ENCODE measurements at places on chromosomes 16 and 17. TPM values are rescaled to one million over a fixed set of nuclear protein-coding genes. Genes with fewer than 3 reads are reported as not detected.
A peak's percentile ranks its signal among the peaks of the same experiment; 100 is the strongest.

AMZ2 gene
- 59.6 TPM for total RNA-seq

DNA sequence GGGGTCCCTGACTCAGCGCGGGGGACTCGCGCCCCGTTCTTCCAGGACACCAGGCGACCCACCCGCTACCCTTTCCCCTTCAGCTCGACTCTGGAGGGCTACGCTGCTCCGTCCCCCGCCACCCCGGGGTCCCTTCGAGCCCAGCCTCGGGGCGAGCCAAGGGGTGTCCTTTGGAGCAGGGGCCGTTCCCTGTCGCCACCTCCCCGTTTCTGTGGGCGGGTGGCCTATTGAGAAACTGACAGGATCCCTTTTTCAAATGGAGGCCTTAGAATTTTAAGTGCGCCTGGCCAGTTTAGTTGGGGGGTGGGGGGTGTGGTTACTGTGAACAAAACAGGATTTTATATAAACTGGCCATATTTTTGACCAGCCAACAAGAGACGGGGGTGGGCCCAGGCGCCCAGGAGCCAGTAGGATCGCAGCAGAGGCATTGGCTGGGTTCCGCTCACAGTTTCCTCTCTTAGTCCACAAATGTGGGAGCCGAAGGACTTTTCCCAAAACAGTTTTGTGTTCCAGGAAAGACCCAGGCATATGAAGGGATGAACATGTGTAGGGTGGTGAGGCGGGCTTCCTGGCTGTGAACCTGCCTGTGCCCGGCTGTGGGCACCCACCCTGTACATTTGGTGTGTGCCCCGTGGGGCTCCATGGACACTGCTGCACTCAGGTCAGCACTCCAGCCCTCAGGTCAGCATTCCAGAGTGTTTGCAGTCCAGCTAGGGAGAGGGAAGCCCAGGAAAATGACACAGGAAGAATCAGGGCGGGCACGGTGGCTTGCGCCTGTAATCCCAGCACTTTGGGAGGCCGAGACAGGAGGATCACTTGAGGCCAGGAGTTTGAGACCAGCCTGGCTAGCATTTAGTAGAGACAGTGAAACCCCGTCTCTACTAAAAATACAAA lies 722 bp upstream of the TIMP2 start:
- no peak for DNase-seq

GRCh38 chr16:66144641-66145040 lies 221.8 kb upstream of the CDH5 start:
- DNase-seq: no peak

DNA sequence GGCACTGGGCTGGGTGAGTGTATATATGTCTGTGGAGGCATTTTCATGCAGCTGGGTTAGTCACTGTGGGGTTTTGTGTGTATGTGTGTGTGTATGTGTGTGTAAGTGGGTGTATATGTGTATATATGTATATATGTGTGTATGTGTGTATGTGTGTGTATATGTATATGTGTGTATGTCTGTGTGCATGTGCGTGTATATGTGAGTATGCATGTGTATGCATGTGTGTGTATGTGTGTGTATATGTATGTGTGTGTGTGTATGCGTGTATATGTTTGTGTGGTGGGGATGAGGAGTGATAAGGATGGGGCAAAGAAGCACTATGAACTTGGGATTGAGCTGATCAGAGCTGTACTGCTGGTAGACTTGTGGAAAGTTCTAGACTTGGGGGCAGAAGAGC lies 29.0 kb upstream of the PLLP start:
- DNase-seq: no peak

GRCh38 chr17:56674401-56674925 lies 81.0 kb downstream of the NOG start:
- no peak for DNase-seq

DNA sequence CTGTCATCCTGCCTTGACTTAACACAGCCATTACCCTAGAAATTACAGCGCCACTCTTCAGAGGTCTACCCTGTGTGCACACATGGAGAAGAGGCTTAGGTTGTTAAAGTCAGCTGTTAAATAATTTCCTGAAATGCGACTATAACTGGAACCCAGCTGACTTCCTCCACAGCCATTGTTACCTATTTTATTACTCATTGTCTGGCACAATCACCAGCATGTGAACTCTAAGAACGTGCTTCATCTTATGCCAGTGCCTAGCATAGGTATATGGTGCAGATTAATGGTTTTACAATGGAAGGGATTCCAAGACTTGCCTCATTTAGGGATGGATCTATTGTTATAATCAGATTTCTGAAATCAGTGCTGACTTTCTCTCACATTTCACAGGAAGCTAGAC lies 11.9 kb downstream of the RDM1 start:
- DNase-seq: no peak

KRT31 gene
- total RNA-seq: not detected

- DNase-seq: no peak
These were observed 29.9 kb upstream of the LHX1 start for GRCh38 chr17:36907407-36907806.

- no peak for DNase-seq
These were observed 39.9 kb upstream of the BCO1 start for GRCh38 chr16:81198635-81199034.

MFSD6L gene
- not detected for total RNA-seq

NPIPA3 gene
- 3.7 TPM for total RNA-seq

DNA sequence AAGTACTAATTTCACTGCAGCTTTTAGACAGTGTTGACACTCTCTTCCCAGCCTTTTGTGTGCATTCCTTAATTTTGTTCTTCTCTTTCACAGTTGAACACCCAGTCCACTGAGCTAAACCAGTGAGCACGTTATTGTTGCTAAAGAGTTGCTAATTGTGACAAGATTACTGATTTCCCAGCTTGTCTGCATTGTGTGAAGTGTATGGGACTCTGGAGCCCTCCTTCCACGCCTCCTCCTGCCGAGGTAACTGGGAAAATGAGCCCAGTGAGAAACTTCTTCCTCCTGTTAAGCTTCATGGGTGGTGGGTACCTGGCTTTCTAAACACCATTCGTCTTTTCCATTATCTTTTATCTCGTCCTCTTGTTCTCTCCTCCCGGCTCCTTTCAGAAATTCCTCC lies 29.8 kb upstream of the DNAH17 start:
- no peak for DNase-seq

FCSK gene
- total RNA-seq: 16.9 TPM

DNAJA2 gene
- total RNA-seq: 49.4 TPM

- no peak for DNase-seq
These were observed 8.8 kb downstream of the SPIRE2 start for GRCh38 chr16:89837014-89837546.

OTOA gene
- not detected for total RNA-seq

GRCh38 chr17:50466371-50467113 lies 2.1 kb downstream of the CHAD start:
- no peak for DNase-seq

DNA sequence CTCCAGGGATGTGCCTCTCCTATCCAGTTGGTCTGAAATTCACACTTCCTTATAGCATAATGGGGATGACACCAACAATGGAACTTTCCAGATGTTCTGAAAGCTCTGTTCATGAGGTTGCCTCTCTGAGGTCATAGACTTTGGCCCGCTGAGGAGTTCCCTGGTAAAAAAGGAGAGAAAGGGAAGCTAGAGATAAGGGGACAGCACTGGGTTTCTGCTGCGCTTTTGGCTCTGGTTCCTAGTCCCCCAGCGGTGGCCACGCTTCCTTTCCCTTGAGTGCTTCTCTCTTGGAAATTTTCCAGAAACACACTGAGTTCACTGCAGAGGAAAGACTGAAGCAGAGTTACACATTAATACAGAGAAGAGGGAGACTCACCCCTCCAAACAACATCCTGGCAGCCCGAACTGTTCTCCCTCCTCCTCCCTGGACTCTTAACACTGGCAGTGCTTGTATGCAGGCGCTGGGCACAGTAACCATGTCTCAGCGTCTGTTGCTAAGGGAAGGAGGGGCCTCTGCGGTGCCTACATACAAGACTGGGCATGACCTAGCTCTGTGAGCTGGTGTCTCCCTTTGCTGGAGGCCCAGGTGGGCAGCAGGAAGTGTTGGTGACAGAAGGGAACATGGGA lies at the start of gene DNAH3:
TSS of gene DNAH3 (minus strand) at position 472 of the 627 bp plus-strand sequence. CDS start 527 bp downstream, outside the sequence.
- no peak for DNase-seq

GRCh38 chr17:45371414-45372324 lies 54.8 kb upstream of the MAP3K14 start:
- peak; percentile 54 for DNase-seq

HAP1 gene
- 11.6 TPM for total RNA-seq

VPS25 gene
- total RNA-seq: 37.7 TPM

KRT33A gene
- total RNA-seq: not detected

- DNase-seq: peak; percentile 66
These were observed 48.9 kb downstream of the VMP1 start for GRCh38 chr17:59756236-59756818.

DNA sequence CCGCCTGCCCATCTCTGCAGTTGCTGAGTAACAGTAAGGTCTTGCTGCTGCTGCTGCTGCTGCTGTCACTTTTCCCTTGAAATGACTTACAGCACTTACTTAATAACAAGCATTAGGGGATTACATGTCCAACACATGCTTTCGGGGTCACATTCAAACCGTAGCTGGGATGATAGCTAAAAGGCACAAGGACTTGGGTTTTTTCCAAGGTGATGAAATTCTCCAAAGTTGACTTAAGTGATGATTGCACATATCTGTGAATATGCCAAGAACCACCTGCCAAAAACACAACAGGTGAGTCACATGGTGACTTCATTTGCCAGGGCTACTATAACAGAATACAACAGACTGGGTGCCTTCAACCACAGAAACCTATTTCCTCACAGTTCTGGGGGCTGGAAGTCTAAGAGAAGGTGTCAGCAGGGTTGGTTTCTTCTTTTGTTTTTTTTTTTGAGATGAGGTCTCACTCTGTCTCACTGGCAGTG lies 121.9 kb upstream of the TNRC6C start:
- DNase-seq: no peak

DNA sequence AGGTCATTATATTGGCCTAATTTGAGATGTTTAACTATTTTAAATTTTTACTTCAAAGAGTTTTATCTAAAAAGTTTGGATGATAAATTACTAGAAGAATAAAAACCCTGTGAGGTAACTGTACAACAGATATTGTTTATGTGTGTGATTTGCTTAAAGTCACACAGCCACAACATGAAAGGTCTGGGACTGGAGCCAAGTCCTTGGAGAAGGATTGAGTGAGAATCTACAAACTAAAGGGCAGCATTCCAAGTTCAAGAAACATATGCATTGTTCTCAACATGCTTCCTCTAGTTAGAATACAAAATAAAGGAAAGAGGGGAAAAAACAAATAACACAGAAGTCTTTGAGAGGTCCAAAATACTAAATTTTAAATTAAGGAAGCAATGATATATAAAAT lies 131.5 kb upstream of the MON1B start:
- DNase-seq: no peak

- no peak for DNase-seq
These were observed 375.9 kb downstream of the CDH13 start for GRCh38 chr16:83002351-83003334.

ZFP3 gene
- not detected for total RNA-seq

- no peak for DNase-seq
These were observed 40.0 kb downstream of the MAPT start for GRCh38 chr17:45934044-45934979.

GRCh38 chr16:54987081-54987480 lies 56.4 kb downstream of the IRX5 start:
- no peak for DNase-seq

TSPAN10 gene
- total RNA-seq: 4.8 TPM

DNA sequence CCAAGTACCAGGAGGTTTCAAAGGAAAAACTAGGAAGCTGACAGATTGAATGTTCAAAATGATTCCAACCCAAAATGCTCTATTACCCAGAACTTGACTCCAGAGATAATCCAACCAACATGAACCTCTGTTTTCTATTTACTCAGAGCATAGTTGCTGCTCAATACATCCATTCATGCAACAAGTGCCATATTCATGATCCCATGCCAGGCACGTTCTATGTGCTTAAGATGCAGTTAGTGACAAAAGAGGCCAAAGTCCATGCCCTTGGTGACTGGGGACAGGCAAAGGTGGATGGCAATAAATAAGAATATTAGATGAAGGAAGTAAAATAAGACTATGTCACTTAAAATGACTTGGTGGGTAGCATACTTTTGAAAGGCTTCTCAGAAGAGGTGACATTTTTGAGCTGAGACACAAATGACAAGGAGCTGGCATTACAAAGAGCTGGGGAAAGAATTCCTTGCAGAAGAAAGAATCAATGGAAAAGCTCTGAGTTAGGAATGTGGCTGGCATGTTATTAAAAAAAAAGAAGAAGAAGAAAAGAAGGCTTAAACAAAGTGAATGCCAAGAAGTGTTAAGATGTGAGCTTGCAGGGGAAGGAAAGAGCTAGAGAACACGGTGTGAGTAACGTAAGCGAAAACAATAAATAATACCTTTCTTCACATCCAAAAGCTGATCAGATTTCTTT lies 34.5 kb downstream of the TOX3 start:
- DNase-seq: no peak

SLC6A2 gene
- 0.10 TPM for total RNA-seq

DNA sequence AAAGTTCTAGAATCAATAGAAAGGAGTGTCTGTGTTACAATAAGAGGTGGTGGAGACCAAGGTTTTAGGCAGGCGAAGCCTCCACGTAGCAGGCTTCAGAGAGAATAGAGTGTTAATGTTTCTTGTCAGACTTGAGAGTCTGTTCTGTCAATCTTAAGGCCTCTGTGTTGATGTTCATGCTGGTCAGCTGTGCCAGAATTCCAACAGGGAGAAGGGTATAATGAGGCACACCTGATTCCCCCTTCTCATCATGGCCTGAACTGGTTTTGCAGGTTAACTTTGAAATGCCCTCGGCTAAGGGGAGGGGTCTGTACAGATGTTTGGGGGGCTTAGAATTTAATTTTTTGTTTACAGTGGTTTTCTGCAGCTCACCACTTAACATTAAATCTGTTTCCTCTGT lies 46.0 kb downstream of the RNF112 start:
- DNase-seq: no peak

DNA sequence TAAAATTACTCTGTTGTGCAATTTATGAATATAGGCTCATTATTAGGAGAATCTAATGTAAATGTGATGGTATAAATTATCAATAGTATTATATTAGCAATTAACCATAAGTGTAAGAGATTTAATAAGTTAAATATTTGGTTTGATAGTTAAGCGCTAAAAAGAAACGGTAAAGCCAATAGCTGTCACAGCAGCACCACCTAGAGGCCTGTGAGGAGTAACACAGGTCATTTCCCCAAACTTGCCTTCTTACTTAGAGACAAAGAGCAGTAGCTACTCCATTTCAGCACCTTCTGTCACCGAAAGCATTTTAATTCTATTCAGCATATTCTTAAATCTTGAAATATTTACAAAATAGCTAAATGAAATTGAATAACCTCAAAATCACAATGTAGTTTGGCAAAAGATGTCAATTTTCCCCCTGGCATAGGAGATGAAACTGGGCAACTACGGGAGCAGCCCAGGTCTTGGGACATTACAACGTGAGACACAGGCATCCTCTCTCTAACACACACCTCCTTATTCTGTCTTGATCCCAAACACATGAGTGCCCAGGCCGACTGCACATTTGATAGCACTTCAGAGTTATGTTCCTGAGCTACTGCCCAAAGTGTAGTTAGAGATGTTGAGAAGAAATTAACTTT lies 14.3 kb upstream of the DYNLRB2 start:
- no peak for DNase-seq

GRCh38 chr16:4081521-4082021 lies 34.7 kb downstream of the ADCY9 start:
- no peak for DNase-seq

GRCh38 chr16:50309156-50309526 lies 42.8 kb downstream of the ADCY7 start:
- no peak for DNase-seq

KRT222 gene
- not detected for total RNA-seq

SULT1A2 gene
- not detected for total RNA-seq

GRCh38 chr16:27417047-27417671 lies 15.2 kb downstream of the IL21R start:
- DNase-seq: no peak

- DNase-seq: no peak
These were observed 8.6 kb downstream of the MAP2K3 start for GRCh38 chr17:21292867-21293830.

MILR1 gene
- not detected for total RNA-seq

BCO1 gene
- total RNA-seq: not detected
